Endothelial cell of coronary artery (primary cell): ENCODE measurements at places on chromosomes 6 and 20. TPM values are rescaled to one million over a fixed set of nuclear protein-coding genes. Genes with fewer than 3 reads are reported as not detected.

The USP49 gene
- 1.7 and 2.8 TPM in 2 replicates for total RNA-seq

The C4A gene
- 0.99 and 2.0 TPM in 2 replicates for total RNA-seq

The PDYN gene
- total RNA-seq = not detected in 2 replicates

The RSPO4 gene
- total RNA-seq = not detected in 2 replicates

The FRS3 gene
- total RNA-seq = 0.63 and 1.1 TPM in 2 replicates

The SYS1 gene
- 14.0 and 19.2 TPM in 2 replicates for total RNA-seq

The FAXC gene
- total RNA-seq = 0.54 and 0.56 TPM in 2 replicates

The RAET1L gene
- total RNA-seq = not detected in 2 replicates

The LST1 gene
- 0.72 and 1.0 TPM in 2 replicates for total RNA-seq

The CALHM5 gene
- 8.4 and 8.5 TPM in 2 replicates for total RNA-seq

The BCLAF1 gene
- 110 and 116 TPM in 2 replicates for total RNA-seq

The NNAT gene
- not detected in 2 replicates for total RNA-seq

The ARFGEF2 gene
- total RNA-seq = 47.6 and 50.9 TPM in 2 replicates

The OGFR gene
- 33.5 and 42.6 TPM in 2 replicates for total RNA-seq

The ADTRP gene
- total RNA-seq = 2.7 and 40.0 TPM in 2 replicates

The RNF182 gene
- under 0.01 TPM in 2 replicates for total RNA-seq

The TMEM74B gene
- total RNA-seq = 1.2 and 1.6 TPM in 2 replicates

The TP53TG5 gene
- total RNA-seq = not detected in 2 replicates

The NUS1 gene
- 14.3 and 18.0 TPM in 2 replicates for total RNA-seq

The TRIM15 gene
- not detected in 2 replicates for total RNA-seq

The BMP6 gene
- total RNA-seq = 141 and 190 TPM in 2 replicates

The GNAS-AS1 gene
- 0.27 and 0.85 TPM in 2 replicates for total RNA-seq

The C4B gene
- 0.63 and 1.8 TPM in 2 replicates for total RNA-seq

The PARD6B gene
- total RNA-seq = 0.09 and 0.27 TPM in 2 replicates

The PSORS1C2 gene
- not detected in 2 replicates for total RNA-seq

The PXDC1 gene
- 69.3 and 87.6 TPM in 2 replicates for total RNA-seq

The BPI gene
- not detected in 2 replicates for total RNA-seq

The NFATC2 gene
- 1.1 and 1.5 TPM in 2 replicates for total RNA-seq

The PSORS1C1 gene
- 4.8 and 11.9 TPM in 2 replicates for total RNA-seq

The LAMA4 gene
- total RNA-seq = 491 and 644 TPM in 2 replicates

The MUC21 gene
- total RNA-seq = not detected in 2 replicates

The SNAI1 gene
- 1.5 and 2.9 TPM in 2 replicates for total RNA-seq

The ZBTB12 gene
- 4.2 and 6.8 TPM in 2 replicates for total RNA-seq

The MACROD2 gene
- 0.47 and 1.1 TPM in 2 replicates for total RNA-seq

The PTPRA gene
- total RNA-seq = 20.6 and 28.1 TPM in 2 replicates

The DPM1 gene
- total RNA-seq = 50.7 and 57.2 TPM in 2 replicates

The MRPL14 gene
- 60.2 and 68.4 TPM in 2 replicates for total RNA-seq

The GFRA4 gene
- not detected in 2 replicates for total RNA-seq

The RAMACL gene
- 1.6 and 4.6 TPM in 2 replicates for total RNA-seq

The JPH2 gene
- 0.09 TPM in 1 of 2 replicates, not detected in the other for total RNA-seq

The BCKDHB gene
- total RNA-seq = 7.9 and 8.9 TPM in 2 replicates

The LPA gene
- not detected in 2 replicates for total RNA-seq

The MRAP2 gene
- total RNA-seq = 0.38 and 4.6 TPM in 2 replicates

The ADGRF4 gene
- total RNA-seq = 0.09 TPM in 1 of 2 replicates, not detected in the other
